ENCODE measurements at places on chromosomes 4 and X. TPM values are rescaled to one million over a fixed set of nuclear protein-coding genes. Genes with fewer than 3 reads are reported as not detected.

The SEC31A gene
- 204 TPM for total RNA-seq

The PDCL2 gene
- not detected for total RNA-seq

The CFAP47 gene
- total RNA-seq, result not detected

The CT45A1 gene
- total RNA-seq, result not detected

The MRPL1 gene
- total RNA-seq, result 35.1 TPM

The SCML1 gene
- total RNA-seq, result 18.3 TPM
